ENCODE measurements at places on chromosomes 3 and 15.

DNA sequence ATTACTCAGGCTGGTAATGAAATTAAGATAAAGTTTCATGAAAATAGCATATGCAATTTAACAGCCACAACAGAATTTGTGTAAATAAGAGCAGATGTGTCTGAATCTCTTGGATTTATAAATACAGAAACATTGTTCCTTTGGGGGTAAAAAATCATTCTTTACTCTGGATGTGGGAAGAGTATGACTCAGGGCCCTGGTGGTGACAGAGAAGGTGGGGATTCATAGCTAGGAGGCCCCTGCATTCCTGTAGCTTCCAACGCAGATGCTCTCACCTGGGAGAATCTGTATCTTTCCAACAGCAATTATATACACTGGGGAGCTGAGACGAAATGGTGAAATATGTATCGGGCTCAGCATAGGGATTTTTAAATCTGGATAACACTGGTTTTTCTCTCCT lies 167.6 kb upstream of the CADPS start:
- no peak for DNase-seq

GRCh38 chr15:85563328-85563727 lies 182.9 kb downstream of the AKAP13 start:
- DNase-seq: no peak

- DNase-seq: no peak
These were observed 79.4 kb upstream of the OSTN start for GRCh38 chr3:191119415-191120295.

DNA sequence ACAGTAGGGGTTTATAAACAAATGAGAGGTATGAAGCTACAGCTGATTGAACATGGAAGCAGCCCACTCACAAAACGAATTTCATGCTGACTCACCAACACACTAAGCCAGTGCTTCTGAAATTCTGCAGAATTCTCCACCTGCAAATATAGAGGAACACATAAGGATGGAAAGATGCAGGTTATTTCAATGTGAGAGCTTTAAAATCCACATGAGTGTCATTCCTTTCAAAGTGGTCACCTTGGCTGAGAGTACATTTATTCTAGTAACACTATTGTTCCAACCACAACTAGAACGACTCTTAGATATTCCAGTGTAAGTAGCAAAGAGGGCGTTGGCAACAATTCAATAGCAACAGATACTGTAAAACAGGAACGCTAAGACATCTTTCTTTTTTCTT lies 189.9 kb upstream of the TSC22D2 start:
- no peak for DNase-seq

DNA sequence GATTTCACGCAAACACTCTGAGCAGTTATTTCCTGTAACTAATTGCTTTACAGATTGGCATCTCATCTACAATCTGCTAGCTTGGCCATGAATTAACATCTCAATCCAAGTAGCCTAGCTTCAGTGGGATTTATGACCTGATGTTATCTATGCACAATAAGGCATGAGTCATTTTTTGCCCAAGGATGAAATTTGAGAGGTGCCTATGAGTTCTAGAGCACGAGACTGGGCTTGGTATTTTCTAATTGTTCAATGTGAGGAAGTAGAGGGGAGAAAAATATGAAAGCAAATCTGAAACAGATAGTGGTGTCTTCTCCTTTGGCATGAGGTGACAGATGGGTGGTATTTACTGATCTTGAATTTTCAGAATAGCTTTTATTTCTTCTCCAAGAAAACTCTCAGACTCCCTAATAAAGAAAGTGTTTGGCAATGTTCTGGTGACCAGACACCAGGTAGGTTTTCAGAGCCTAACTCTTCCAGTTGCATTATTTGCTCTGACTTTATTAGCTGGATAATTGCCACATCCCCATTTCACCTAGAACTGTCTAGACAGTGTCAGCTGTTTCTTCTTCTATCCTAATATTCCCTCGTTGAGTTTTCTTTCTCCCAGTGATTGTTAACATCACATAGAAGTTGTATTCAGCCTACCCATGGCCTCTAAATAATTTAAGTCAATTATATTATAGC lies 301.0 kb upstream of the UMPS start:
- no peak for DNase-seq

GRCh38 chr3:59180006-59180405 lies 130.2 kb upstream of the CFAP20DC start:
- DNase-seq: no peak

- DNase-seq: no peak
These were observed 22.9 kb downstream of the BTLA start for GRCh38 chr3:112476346-112476745.

GRCh38 chr15:41047474-41047873 lies 68.6 kb downstream of the INO80 start:
- DNase-seq: no peak

DNA sequence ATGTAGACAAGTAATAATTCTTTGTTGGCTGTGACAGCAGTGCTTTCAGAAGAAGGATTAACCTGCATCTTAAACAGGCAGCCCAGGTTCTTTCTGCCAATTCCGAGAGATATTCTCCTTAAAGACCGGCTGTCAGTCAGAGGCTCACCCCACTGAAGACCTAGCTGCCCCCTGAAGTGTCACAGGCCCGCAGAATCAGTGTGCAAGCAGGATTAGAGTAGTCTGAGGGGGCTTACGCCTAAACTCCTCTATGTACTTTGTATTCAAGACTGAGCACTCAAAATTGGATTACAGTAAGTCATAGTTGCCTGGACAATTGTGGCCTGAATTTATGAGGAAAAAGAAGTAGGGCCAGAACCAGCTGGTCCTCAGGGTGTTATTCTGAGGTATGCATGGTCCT lies 342.9 kb downstream of the CLSTN2 start:
- DNase-seq: no peak

- no peak for DNase-seq
These were observed 26.0 kb downstream of the ACSBG1 start for GRCh38 chr15:78208341-78208844.

GRCh38 chr15:47158573-47158972 lies 558.7 kb upstream of the SEMA6D start:
- DNase-seq: no peak

- no peak for DNase-seq
These were observed 11.2 kb downstream of the TGM4 start for GRCh38 chr3:44885618-44886017.

GRCh38 chr3:152622811-152623167 lies 212.1 kb upstream of the P2RY1 start:
- DNase-seq: no peak

DNA sequence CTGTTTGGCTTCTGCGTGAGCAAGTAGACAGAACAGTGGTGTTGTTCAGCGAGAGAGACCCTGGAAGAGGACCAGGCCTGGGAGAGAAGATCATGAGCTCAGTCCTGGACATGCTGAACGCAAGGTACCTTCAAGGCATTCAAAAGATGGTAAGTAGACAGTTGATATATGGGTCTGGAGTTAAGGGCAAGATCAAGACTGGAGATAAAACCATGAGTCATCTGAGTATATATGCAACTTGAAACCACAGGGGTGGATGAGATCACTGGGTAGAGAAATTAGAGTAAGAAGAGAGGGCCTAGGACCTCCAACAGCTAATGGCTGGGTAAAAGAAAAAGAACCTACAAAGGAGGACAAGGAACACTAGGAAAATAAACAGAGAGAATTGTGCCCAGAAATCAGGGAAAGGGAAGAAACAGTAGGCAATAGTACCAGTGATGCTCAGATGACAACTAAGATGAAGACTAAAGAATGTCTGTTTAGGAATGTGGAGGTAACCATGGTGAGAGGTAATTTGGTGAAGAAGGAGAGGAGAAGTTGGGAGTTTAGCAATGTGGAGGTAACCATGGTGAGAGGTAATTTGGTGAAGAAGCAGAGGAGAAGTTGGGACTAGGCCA lies 343.2 kb upstream of the ADAMTS9 start:
- DNase-seq: no peak

DNA sequence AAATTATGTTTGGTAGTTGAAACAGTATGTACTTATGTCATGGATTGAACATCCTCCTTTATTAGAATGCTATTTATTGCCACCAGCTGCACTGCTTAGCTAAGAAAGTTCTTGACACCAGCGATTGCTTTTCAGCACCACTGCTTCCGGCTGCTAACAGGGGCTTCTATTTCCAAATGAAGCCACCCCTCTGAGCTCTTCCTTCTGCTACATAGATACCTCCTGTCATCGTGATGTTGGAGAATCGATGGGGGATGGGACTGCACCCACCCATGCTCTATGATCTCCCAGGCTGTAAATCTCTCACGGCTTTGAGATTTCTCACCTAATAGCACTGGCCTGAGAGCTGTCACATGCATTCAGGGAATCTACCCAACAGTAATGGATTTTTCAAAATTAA lies 259.2 kb downstream of the MEIS2 start:
- no peak for DNase-seq

DNA sequence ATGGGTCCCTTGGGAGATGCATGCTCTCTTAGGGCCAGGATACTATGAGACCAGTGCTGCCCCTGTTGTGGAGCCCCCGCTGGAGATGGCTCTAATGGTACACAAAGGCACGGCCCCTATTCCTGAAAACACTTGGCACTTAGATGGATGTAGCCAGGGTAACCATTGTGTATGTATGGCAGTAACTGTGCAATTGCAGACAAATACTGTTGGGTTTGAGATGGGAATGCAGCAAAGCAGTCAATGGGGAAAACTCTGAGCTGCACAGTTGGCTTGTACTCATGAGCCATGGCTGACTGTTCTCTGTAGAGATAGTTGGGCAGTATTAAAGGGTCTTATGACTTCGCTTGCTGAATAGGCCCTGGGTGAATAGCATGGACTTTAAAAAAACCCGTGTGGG lies 67.9 kb upstream of the NPAP1 start:
- DNase-seq: no peak

DNA sequence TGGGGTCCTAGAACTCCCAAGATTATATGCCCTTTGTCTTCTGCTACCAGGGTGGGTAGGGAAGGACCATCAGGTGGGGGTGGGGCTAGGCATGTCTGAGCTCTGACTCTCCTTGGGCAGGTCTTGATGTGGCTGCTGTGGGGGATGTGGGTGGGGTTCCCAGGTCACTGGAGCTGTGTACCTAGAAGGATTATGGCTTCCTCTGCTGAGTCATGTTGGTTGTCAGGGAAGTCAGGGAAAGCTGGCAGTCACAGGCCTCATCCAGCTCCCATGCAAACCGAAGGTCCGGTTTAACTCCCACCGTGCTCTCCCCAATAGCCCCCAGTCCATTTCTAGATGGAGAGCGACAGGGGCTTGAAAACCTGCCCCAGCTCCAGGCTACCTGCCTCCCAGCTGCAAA lies 35.2 kb downstream of the EID1 start:
- no peak for DNase-seq

- DNase-seq: no peak
These were observed 155.5 kb downstream of the GOLIM4 start for GRCh38 chr3:167940241-167940640.

DNA sequence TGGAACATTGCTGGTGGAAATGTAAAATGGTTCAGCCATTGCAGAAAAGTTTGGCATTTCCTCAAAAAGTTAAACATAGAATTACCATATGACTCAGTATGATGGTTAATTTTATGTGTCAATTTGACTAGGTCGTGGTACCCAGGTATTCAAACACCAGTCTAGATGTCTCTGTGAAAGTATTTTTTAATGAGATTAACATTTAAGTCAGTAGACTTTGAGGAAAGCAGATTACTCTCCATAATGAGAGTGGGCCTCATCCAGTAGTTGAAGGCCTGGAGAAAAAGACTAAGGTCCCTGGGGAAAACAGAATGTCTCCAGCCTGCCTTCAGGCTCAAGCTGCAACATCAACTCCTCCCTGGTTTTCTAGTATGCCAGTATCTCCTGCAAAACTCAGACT lies 42.3 kb upstream of the TMEM87A start:
- no peak for DNase-seq

- DNase-seq: peak; percentile 30
These were observed 46.1 kb downstream of the BTD start for GRCh38 chr3:15647611-15648167.

- no peak for DNase-seq
These were observed 38.1 kb upstream of the IGDCC4 start for GRCh38 chr15:65460741-65461347.

DNA sequence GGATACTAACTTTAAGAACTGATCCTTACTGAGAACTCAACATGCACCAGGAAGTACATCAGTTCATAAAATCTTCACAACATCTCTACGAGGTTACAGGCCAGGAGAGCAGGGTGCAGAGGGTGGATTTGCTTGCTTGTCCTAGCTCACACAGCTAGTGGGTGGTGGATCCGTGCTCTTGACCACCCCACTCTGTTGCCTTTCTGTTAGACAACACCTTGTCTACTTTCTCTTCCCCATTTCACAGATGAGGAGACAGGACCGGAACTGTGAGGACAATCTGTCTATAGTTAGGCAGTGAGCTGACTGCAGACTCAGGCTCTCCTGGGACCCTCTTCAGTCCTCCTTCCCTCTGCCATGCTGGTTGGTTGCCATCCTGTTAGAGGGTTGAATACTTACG lies 221.7 kb upstream of the TLE3 start:
- no peak for DNase-seq

DNA sequence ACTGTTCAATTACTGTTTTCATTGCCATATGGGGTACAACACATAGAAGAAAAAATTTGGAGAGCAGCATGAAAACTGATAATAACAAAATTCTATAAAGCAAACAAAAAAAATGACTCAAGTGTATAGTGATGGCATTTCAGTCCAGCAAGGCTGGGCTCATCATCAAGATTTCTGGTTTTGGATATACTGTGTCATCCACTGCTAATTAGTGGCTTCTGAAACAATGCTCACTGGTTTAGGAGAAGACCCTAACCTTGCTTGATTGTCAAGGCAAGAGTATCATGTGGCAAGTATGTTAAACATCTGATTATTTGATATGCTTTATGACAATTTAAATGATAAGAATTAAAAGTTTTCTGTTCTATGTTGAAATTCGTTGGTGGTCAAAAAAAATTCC lies 96.9 kb downstream of the RFX7 start:
- no peak for DNase-seq

DNA sequence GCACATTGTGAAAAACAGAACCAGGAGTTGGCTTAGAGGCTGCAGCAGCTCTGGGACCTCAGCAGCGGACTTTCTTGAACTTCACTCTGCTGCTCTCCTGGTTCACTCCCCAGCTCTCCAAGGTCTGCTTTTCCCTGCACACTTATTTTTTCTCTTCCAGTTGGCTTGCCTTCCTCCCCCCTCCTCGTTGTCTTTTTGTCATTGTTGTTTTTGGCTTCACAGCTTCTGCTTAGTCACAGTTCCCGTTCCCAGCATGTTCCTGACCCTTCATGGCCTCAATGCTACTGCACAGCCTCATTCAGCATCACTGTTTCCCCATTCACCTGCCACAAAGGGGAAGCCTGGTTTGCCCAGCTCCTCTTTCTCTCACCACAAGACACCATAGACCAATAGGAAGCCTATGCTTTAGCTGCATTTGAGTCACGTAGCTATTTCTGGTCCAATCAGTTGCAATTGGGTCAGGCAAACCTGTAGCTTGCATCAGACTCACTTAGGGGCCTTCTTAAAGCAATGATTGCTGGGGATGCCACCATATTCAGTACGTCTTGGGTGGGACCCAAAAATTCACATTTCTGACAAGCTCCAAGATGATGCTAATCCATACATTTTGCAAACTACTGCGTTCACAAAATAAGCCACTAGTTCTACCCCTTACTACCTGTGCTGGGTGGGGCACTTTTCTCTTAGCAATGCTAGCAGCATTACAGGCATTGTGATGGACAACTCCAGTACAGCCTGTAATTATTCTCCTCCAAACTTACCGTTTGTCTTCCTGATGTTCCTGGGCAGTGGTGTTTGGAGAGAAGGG lies 7.8 kb upstream of the SUMF1 start:
- DNase-seq: no peak

Data from activated CD8-positive, alpha-beta memory T cell treated with anti-CD3 and anti-CD28 coated beads for 4 hours (primary cell).